ENCODE measurements at places on chromosomes 4 and X. TPM values are rescaled to one million over a fixed set of nuclear protein-coding genes. Genes with fewer than 3 reads are reported as not detected.

DNA sequence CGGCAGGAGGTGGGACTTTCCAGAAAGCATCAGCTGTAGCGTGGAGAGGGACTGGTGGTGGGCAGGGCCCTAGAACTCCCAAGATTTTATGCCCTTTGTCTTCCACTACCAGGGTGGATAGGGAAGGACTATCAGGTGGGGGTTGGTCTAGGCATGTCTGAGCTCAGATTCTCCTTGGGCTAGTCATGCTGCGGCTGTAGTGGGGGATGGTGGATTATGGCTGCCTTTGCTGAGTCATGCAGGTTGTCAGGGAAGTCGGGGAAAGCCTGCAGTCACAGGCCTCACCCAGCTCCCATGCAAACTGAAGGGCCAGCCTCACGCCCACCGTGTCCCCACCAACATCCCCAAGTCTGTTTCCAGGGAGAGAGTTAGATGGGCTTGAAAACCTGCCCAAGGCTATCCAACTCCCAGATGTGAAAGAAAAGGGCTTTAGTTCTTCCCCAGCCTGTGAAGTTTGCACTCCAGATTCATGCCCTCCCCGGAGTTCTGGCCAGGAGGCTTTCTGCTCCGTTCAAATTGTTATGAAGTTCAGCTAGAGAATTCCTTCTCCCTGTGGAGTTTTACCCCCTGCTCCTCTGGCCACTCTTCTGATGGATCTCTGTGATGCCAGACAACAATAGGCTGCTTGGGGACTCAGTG lies 13.4 kb upstream of the MEPE start:
- no peaks in the 10 kb centered on the region for H3K27me3 ChIP-seq
- no peak for DNase-seq
- H3K36me3 ChIP-seq: no peaks in the 10 kb centered on the region
- H3K4me3 ChIP-seq: no peak overlapping the region

Gene DMP1
- not detected for total RNA-seq

DNA sequence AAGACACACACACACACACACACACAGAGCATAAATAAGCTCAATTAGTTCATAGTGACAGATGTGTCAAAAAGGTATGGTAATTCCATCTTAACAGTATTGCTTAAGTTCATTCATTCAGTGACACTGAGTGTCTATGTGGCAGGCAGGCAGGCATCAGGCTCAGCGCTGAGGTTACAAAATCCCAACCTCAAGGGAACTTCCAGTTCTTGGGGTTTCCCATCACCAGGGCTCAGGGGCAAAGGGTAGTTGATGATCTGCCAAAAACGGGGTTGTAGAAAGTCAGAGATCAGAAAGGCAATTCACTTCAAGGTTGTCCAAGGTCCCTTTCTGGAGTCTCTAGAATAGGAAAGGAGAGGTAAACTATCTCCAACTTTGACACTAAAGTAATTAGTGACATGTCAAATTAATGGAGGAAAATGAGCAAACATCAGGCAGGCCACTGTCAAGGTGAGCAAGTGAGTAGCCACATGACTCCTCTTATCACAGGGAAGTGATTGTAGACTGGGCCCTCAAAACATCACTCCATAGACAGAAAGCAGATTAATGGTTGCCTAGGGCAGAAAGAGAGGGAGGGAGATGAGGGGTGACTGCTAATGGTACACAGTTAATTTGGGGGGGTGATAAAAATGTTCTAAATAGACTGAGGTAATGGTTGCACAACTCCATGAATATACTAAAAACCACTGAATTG lies 41.8 kb downstream of the GPC4 start:
- DNase-seq: no peak
- no peak overlapping the region for H3K27ac ChIP-seq
- peaks cover 38% of the 10 kb centered on the region for H3K27me3 ChIP-seq
- H3K36me3 ChIP-seq: no peaks in the 10 kb centered on the region
- no peak overlapping the region for H3K4me3 ChIP-seq
- H3K4me1 ChIP-seq: no peaks in the 10 kb centered on the region

Gene KIAA0232
- total RNA-seq: 31.7 TPM

Gene NEIL3
- total RNA-seq: not detected

DNA sequence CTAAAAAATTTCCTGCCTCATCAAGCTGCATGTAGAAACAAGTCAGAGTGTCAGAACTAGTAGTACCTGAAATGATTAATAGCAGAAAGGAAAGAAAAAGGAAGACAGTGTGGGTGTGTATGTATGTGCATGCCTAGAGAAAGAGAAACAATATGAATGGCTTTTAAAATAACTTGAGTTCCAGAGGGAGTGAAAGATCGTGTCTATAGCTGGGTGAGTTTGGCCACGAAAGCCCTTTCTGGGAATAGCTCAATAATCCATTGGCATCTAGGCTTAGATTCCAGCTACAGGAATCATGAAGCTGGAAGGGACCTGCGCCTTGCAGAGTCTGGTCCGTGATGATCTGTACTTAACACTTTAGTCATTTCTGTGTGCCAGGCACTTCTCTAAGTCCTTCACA lies 195.6 kb downstream of the RAPGEF2 start:
- H3K4me1 ChIP-seq: no peaks in the 10 kb centered on the region
- no peak overlapping the region for H3K4me3 ChIP-seq
- no peaks in the 10 kb centered on the region for H3K27me3 ChIP-seq
- H3K27ac ChIP-seq: no peak overlapping the region
- no peaks in the 10 kb centered on the region for H3K36me3 ChIP-seq

Gene BRS3
- not detected for total RNA-seq

- H3K4me3 ChIP-seq: no peak overlapping the region
- no peaks in the 10 kb centered on the region for H3K4me1 ChIP-seq
- no peaks in the 10 kb centered on the region for H3K27me3 ChIP-seq
- DNase-seq: no peak
Observed at GRCh38 chr4:62193761-62194160, 993.6 kb downstream of the ADGRL3 start.

Gene ENPEP
- 9.8 TPM for total RNA-seq

- DNase-seq: no peak
- H3K4me1 ChIP-seq: no peaks in the 10 kb centered on the region
- H3K27ac ChIP-seq: no peak overlapping the region
- H3K36me3 ChIP-seq: no peaks in the 10 kb centered on the region
- H3K4me3 ChIP-seq: no peak overlapping the region
Observed at GRCh38 chr4:100849319-100849718, 331.5 kb upstream of the EMCN start.

DNA sequence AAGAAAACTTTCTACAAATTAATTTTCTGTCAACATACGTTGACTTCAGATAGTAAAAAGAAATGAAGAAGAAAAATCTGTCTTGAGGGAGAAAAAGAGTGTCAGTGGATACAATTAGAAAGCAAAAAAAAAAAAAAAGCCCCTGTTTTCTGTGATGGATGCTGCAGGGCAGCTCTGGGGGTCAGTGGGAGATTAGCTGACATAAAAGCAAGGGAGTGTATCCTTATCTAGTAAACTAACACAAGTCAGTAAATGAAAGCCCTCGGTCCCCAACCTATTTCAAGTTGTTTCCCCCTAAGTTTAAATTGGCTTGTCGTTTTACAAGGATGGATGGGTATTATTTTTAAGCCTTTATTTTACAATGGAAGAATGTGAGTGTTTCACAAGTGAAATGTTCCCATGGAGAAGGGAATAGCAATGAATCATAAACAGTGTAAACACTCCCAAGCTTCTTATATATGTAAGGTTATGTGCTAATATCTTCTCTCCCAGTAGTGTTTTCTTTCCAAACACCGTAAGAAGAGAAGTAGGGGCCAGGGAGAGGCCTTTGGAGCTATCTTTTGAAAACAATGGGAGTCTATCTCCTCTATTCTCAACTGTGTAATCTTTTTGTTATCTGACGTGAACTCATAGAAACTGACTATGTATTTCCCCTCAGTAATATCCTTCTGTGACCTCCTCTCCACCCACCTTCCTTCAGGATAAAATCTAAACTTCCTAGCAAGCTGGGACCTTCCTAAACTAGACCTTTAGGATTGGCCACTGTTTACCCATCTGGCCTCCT lies 347.7 kb downstream of the FBXO8 start:
- H3K36me3 ChIP-seq: no peaks in the 10 kb centered on the region
- H3K27ac ChIP-seq: no peak overlapping the region
- H3K4me1 ChIP-seq: no peaks in the 10 kb centered on the region
- DNase-seq: no peak
- H3K27me3 ChIP-seq: no peaks in the 10 kb centered on the region

DNA sequence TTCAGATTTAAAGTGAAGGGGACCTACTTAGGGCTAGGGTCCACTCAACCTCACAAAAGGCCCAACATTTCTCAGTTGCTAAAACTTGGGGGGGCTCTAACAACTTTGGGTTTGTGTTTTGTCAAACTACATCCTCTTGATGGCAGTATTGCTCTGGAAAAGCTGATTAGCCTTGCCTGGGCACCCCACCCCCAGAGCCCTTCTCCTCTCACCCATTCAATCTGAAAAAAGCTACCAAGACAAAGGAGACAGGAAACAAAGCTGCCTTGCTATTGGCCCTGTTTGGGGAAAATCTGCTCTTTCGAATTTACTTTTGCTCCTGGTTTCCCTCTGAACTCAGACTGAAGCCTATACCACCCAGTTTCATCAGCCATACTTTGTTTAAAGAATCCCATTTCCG lies 195.2 kb upstream of the STK26 start:
- H3K4me1 ChIP-seq: no peaks in the 10 kb centered on the region
- H3K27me3 ChIP-seq: no peaks in the 10 kb centered on the region
- H3K36me3 ChIP-seq: no peaks in the 10 kb centered on the region
- no peak for DNase-seq
- H3K27ac ChIP-seq: no peak overlapping the region

DNA sequence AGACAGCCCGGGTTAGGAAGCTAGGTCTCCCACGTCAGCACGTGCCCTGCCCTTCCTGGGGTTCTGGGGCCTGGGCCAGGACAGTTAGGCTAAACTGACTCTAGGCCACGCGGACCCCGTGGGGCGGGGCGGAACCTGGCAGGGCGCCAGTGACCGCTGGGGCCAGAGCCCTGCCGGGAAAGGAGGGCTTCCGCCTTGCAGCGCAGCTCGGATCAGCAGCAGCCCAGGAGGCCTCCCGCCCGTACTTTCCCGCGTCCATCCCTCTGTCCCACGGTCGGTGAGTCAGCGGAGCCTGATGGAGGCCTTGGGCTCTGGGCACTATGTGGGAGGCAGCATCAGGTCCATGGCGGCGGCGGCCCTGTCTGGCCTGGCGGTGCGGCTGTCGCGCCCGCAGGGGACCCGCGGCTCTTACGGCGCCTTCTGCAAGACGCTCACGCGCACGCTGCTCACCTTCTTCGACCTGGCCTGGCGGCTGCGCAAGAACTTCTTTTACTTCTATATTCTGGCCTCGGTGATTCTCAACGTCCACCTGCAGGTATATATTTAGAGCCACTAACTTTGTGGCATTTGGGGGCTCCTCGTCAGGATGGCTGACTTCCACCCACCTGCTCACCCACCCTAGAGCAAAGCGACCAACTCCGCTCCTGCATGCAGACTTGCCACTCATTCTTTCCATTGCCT lies at the start of gene SMIM10:
TSS of gene SMIM10 (plus strand) at position 191 of the 681 bp plus-strand sequence. CDS start at position 296, 105 bp downstream.
- H3K4me1 ChIP-seq: no peaks in the 10 kb centered on the region
- H3K36me3 ChIP-seq: no peaks in the 10 kb centered on the region
- H3K4me3 ChIP-seq: peak within 1 kb of the TSS; percentile 67
- H3K27ac ChIP-seq: peak within 1 kb of the TSS; percentile 56
- peak; percentile 23 for DNase-seq

DNA sequence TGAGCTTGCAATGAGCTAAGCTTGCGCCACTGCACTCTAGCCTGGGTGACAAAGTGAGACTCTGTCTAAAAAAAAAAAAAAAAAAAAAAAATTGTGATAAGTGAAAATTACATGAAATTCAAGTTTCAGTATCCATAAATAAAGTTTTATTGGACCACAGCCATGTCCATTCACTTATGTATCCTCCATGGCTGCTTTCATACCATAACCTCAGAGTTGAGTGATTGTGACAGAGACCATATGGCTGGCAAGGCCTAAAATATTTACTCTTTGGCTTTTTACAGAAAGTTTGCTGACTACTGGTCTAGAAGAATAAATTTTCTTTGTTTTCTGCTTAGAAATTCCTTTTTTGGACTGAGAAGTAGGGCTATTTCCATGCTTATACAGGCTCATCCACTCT lies 11.8 kb upstream of the SHISA3 start:
- H3K27ac ChIP-seq: no peak overlapping the region
- DNase-seq: no peak
- H3K4me3 ChIP-seq: no peak overlapping the region

Gene SMR3B
- total RNA-seq: not detected

Gene TEX13B
- not detected for total RNA-seq

Data from breast epithelium (tissue), 4 donors.